ENCODE measurements at places on chromosomes 12 and 14. TPM values are rescaled to one million over a fixed set of nuclear protein-coding genes. Genes with fewer than 3 reads are reported as not detected.
A peak's percentile ranks its signal among the peaks of the same experiment; 100 is the strongest.

Gene ST8SIA1
- not detected for total RNA-seq

Gene SLC25A47
- 0.20 TPM for total RNA-seq

Gene MGP
- total RNA-seq: 0.89 TPM

Gene RFLNA
- 0.85 TPM for total RNA-seq

GRCh38 chr12:103742349-103742932 is 98.6 kb downstream of the NT5DC3 start:
- no peak overlapping the region for H3K4me3 ChIP-seq
- H3K27me3 ChIP-seq: no peaks in the 10 kb centered on the region
- no peaks in the 10 kb centered on the region for H3K4me1 ChIP-seq
- no peak overlapping the region for H3K27ac ChIP-seq
- no peaks in the 10 kb centered on the region for H3K36me3 ChIP-seq
- DNase-seq: no peak

- no peaks in the 10 kb centered on the region for H3K27me3 ChIP-seq
- no peak overlapping the region for H3K27ac ChIP-seq
- H3K4me3 ChIP-seq: no peak overlapping the region
- DNase-seq: no peak
Measured at GRCh38 chr14:90739318-90740068, 76.7 kb downstream of the TTC7B start.

- no peak overlapping the region for H3K27ac ChIP-seq
- no peaks in the 10 kb centered on the region for H3K27me3 ChIP-seq
- DNase-seq: no peak
- no peak overlapping the region for H3K4me3 ChIP-seq
Measured at GRCh38 chr12:25382311-25383106, 131.8 kb upstream of the KRAS start.

- DNase-seq: no peak
- H3K4me1 ChIP-seq: no peaks in the 10 kb centered on the region
- H3K36me3 ChIP-seq: no peaks in the 10 kb centered on the region
Measured at GRCh38 chr12:63940310-63941005, 96.0 kb downstream of the SRGAP1 start.

DNA sequence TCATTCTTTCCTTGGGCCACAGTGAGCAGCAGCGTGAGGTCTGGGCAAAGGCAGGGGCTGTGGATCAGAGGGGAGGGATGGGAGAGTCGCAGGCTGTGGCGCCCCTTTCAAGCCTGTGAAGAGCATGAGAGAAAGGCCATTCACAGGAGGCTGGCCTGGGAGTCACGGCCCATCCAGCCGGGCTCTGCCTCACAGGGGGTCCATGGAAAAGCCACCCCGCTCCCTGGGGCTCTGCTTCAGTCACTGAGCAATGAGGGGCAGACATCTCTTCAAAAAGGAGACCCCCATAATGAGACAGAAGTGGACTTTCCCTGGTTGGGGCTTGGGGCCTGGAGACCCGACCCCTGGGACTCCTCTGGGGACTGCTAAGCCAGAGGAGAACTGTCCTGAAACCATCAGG is 117.0 kb upstream of the GSC start:
- H3K36me3 ChIP-seq: no peaks in the 10 kb centered on the region
- no peaks in the 10 kb centered on the region for H3K27me3 ChIP-seq
- H3K4me3 ChIP-seq: no peak overlapping the region
- no peak for DNase-seq
- H3K4me1 ChIP-seq: peaks cover 4% of the 10 kb centered on the region

DNA sequence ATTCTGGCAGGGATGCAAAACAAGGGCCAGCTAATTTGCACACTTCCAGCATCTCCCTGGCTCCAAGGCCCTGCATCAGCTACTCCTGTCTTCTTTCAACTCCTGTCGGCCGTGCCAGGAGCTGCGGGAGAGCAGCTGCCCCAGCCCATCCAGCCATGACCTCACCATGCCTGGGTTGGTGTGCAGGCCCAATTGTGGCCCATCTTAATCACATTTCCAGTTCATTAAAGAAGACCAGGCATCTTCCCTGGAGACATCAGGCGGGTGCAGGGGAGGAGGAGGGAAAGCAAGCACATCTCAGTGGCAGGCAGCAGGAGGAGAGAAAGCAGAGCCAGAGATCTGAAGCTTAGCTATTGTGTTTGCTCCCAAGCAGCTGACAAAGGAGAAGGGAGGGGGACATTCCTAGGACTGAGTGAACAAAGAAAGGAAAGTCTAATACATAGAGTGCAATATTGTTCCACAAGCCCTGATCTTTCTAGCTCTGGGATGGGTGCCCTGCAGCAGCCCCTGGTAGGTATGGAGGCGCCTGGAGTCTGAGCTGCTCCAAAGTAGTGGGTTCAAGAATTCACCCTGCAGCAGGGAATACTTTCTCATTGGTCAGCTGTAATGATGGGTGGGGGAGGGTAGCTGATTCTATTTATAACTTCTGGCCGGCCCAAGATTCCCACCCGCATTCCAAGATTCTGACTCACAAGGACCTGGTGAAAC is 40.1 kb downstream of the VWF start:
- H3K27ac ChIP-seq: no peak overlapping the region
- no peaks in the 10 kb centered on the region for H3K4me1 ChIP-seq
- no peaks in the 10 kb centered on the region for H3K36me3 ChIP-seq
- H3K4me3 ChIP-seq: no peak overlapping the region

- H3K36me3 ChIP-seq: no peaks in the 10 kb centered on the region
- no peak overlapping the region for H3K4me3 ChIP-seq
- no peak overlapping the region for H3K27ac ChIP-seq
- no peaks in the 10 kb centered on the region for H3K27me3 ChIP-seq
- H3K4me1 ChIP-seq: no peaks in the 10 kb centered on the region
- DNase-seq: no peak
Measured at GRCh38 chr12:77687321-77687720, 143.4 kb upstream of the NAV3 start.

DNA sequence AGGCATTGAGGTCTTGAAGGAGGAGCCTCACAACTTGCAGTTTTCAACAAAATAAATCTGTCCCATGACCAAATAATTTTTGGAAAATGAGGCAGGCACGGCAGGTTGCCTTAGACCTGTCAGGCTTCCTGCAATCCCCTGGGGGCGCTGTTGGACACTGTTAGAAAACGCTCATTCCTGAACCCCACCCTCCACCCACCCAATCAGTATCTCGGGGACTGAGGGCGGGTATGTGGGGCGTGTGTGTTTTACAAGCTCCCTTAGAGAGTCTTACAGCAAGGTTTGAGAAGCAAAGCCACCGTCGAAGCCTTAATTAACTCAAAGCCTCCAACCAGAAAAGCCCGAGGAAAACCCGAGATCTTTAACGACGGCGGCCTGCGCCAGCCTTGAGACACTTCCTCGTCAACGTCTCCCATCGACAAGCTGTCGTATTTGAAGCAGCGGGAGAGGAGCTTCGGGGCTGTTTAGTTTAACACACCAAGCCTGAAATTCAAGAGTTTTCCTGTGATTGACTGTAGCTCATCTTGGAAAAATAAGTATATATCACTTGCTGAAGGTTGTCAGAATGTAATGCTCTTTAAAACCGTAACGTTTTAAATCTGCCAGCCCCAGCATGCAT is 123.0 kb downstream of the GLT1D1 start:
- no peaks in the 10 kb centered on the region for H3K4me1 ChIP-seq
- H3K4me3 ChIP-seq: no peak overlapping the region
- DNase-seq: peak; percentile 13
- no peak overlapping the region for H3K27ac ChIP-seq
- H3K36me3 ChIP-seq: no peaks in the 10 kb centered on the region

GRCh38 chr12:56161690-56162351 is 3.7 kb downstream of the MYL6 start:
- DNase-seq: no peak
- peaks cover 40% of the 10 kb centered on the region for H3K4me1 ChIP-seq
- no peak overlapping the region for H3K4me3 ChIP-seq
- H3K36me3 ChIP-seq: peaks cover 62% of the 10 kb centered on the region
- no peaks in the 10 kb centered on the region for H3K27me3 ChIP-seq

- no peak for DNase-seq
- H3K27ac ChIP-seq: no peak overlapping the region
- peaks cover 73% of the 10 kb centered on the region for H3K4me1 ChIP-seq
- no peak overlapping the region for H3K4me3 ChIP-seq
- H3K27me3 ChIP-seq: no peaks in the 10 kb centered on the region
- H3K36me3 ChIP-seq: no peaks in the 10 kb centered on the region
Measured at GRCh38 chr14:93108105-93108504, 7.6 kb downstream of the ITPK1 start.

- no peak overlapping the region for H3K27ac ChIP-seq
- H3K27me3 ChIP-seq: no peaks in the 10 kb centered on the region
- no peak overlapping the region for H3K4me3 ChIP-seq
Measured at GRCh38 chr14:68486033-68486732, 306.7 kb downstream of the ZFP36L1 start.

DNA sequence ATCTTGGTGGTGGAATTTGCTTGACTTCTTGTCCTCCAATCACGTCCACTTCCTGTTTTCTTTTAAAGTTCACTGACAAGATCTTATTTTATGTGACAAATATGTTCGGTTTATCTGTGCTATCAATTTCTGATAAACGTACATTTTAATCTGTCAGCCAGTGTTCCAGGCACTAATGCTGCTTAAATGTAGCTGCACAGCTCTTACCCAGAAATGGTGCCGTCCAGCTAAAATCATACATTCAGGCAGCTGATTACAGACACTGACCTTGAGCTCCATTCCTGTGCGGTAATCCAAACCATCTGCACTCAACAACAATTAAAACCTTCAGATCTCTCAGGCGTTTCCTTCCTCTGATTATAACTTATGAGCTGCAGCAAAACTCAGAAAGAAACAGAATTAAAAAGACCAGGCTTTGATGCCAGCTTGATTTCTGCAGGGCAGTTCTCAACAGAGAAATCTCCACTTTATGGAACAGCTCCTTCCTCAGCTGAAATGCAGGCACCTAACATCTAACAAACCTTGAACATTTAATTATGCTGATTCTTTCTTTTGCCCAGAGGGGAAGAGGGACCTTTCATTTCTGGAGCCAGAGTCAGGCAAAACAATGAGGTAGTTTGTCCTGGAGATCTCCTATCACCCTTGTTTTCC is 26.4 kb upstream of the RASSF3 start:
- no peaks in the 10 kb centered on the region for H3K4me1 ChIP-seq
- H3K27me3 ChIP-seq: no peaks in the 10 kb centered on the region
- no peaks in the 10 kb centered on the region for H3K36me3 ChIP-seq
- H3K4me3 ChIP-seq: no peak overlapping the region

- no peaks in the 10 kb centered on the region for H3K36me3 ChIP-seq
- H3K27me3 ChIP-seq: no peaks in the 10 kb centered on the region
- peak overlapping the region; percentile 81 for H3K27ac ChIP-seq
Measured at GRCh38 chr14:32075672-32076277, 1.3 kb upstream of the ARHGAP5 start.

DNA sequence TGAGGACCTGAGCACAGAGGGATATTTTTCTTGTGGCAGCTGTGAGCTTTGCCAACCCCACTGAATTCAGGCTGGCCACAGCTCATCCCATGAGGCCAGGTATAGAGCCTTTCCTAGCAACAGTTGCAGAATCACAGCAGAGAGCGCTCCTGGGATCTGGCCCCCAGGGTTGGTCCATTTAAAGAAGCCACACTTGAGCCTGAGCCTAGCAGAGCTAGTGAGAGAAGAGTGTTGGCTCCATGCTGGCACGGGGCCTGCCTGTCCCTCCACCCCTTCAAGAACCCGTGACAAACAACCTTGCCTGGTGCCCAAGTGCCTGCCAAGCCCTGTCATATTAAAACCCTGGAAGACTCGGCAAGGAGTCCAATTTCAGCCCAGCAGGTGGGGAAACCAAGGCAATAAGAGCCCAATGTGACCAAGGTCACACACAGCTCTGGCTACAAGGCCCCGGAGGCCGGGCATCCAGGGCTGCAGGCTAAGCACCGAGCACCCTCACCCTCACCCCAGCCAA is 91.6 kb downstream of the LRRC74A start:
- H3K4me1 ChIP-seq: peaks cover 35% of the 10 kb centered on the region
- DNase-seq: no peak
- H3K27me3 ChIP-seq: no peaks in the 10 kb centered on the region
- no peak overlapping the region for H3K4me3 ChIP-seq
- H3K27ac ChIP-seq: no peak overlapping the region
- H3K36me3 ChIP-seq: no peaks in the 10 kb centered on the region

GRCh38 chr12:75528692-75529091 is 17.3 kb upstream of the KRR1 start:
- no peak overlapping the region for H3K4me3 ChIP-seq
- no peaks in the 10 kb centered on the region for H3K4me1 ChIP-seq
- no peak overlapping the region for H3K27ac ChIP-seq

DNA sequence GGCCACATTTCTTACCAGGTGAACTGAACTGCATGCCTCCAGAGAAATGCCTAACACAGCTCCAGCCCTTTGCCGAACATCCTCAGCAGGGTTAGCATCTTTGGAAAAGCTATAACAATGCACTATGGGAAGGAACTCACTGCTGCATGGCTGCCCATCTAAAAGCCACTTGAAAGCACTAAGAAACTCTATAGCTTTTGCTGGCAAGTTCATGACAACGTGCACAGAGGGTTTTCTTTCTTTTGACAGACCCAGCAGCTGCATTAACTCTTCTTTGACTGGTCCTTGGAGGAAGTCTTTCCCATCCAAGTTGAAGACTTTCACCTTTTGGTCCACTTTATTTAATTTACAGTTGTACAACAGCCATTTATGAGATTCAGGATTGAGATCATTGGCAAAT is 5.3 kb downstream of the TRMT5 start:
- no peak overlapping the region for H3K27ac ChIP-seq
- H3K36me3 ChIP-seq: no peaks in the 10 kb centered on the region
- DNase-seq: no peak
- H3K27me3 ChIP-seq: no peaks in the 10 kb centered on the region
- H3K4me3 ChIP-seq: no peak overlapping the region

- DNase-seq: no peak
- no peaks in the 10 kb centered on the region for H3K36me3 ChIP-seq
- no peaks in the 10 kb centered on the region for H3K4me1 ChIP-seq
Measured at GRCh38 chr12:21980544-21980943, 39.3 kb upstream of the ABCC9 start.

DNA sequence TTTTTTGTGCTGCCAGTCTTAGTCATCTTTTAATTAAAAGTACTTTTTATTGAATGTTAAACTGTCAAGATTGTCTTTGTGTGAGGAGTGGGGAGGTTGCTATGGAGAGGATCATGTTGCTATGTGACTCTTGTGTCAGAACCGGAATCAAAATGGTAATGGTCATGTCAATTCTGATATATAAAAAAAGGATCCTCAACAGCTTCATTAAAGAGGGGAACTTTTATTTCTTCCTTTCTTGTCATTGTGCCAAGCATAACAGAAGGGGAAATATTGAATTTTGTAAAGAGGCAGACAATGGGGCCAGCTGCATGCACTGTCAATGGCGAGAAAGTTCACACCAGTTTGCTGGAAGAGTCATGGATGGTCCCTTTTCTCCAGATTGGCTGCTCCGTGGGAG is 564.8 kb downstream of the VRK1 start:
- H3K27me3 ChIP-seq: no peaks in the 10 kb centered on the region
- DNase-seq: no peak
- H3K36me3 ChIP-seq: no peaks in the 10 kb centered on the region
- H3K4me1 ChIP-seq: no peaks in the 10 kb centered on the region

Measured in natural killer cell (primary cell).